Cerebellar nuclear complex (tissue), 1 donor: ENCODE measurements at places on chromosomes 4 and X.
A peak's percentile ranks its signal among the peaks of the same experiment; 100 is the strongest.

GRCh38 chr4:1351854-1352566, 5.0 kb downstream of the UVSSA start:
- no peak for DNase-seq

- no peak for DNase-seq
Observed at GRCh38 chrX:71184803-71185495, 38.1 kb upstream of the GJB1 start.

DNA sequence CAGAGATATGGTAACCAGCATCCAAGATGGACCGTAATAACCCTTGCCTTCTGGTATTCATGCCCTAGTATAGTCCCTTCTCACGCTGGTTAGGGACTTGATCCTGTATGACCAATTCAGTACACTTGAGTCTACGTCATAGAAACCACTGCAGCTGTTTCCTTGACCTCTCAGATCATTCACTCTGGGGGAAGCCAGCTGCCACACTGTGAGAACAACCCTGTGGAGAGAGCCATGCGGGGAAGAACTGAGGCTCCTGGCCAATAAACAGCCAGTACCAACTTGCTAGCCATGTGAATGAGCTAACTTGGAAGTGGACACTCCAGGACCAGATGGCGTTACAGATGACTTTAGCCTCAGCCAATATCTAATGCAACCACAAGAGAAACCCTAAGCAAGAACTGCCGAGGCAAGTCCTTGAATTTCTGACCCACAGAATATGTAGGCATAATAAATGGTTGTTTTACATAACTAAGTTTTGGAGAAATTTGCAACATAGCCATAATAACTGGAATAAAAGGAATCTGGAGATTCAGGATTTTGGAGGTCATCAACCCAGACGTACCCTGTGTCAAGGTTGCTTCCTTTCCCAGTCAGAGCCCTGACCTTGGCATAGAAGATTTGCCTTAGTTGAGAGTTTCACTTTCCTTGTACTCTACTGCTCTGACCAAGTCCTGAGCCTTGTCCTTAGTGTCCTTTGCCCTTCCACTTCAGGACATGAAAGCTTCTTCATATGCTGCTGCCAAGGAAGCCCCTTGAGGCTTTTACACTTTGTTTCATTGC, 87.3 kb upstream of the ZNF81 start:
- DNase-seq = peak; percentile 25

DNA sequence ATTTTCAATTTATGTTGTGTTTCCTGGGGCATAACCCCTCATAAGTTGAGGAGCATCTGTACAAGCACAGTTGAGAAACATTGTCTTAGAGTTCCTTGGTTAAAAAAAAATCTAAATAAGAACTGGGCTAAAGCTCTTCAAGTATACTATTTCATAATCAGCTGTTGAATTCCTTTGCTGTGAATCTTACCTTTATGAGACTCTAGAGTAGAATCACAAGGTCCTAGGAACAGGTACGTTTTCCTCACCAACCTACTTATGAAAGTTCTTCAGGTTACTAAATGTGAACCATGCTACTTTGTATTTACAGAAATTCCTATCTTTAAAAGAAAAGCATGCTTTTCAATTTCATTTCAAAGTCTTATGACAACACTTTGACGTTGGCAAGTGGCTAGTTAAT, 20.9 kb upstream of the SOD3 start:
- DNase-seq = no peak

DNA sequence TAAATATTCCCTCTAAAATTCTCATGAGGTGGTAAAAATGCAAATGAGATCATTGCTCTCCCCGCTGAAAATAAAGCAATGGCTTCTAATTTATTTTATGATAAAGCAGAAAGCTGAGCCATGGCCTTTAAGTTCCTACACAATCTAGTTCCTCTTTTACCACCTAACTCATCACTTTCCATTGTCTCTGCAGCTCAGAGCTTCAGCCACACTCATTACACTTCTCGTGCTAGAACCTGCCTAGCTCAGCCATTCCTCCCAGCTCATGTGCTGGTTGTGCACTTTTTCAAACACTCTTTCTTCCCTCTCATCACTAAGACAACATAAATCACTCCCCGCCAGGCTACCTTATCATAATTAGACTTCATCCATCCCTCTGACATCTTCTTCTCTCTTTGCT, 1112.1 kb upstream of the PRKX start:
- DNase-seq = no peak

DNA sequence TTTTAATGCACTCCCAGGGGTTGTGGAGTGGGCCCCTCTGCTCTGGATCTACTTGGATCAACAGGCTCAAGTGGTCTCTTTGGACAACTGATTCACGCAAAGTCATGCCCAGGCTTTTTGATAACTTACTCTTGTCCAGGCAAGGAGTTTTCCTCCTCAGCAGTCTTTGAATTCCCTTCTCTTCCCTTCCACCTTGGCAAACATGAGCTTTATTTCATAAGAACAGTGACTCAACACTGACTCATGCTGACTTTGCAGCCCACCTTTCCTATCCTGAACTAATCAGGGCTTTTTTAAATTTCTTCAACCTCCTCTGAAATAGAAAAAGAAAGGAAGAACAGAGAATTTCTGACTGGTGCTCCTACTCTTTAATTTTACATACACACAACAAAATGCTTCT, 132.1 kb upstream of the LDB2 start:
- no peak for DNase-seq

GRCh38 chrX:29012867-29013266, 425.6 kb downstream of the IL1RAPL1 start:
- DNase-seq = no peak

GRCh38 chrX:46341767-46342322, 203.4 kb downstream of the ZNF674 start:
- DNase-seq = no peak

GRCh38 chr4:176671532-176671931, 121.2 kb downstream of the VEGFC start:
- no peak for DNase-seq

DNA sequence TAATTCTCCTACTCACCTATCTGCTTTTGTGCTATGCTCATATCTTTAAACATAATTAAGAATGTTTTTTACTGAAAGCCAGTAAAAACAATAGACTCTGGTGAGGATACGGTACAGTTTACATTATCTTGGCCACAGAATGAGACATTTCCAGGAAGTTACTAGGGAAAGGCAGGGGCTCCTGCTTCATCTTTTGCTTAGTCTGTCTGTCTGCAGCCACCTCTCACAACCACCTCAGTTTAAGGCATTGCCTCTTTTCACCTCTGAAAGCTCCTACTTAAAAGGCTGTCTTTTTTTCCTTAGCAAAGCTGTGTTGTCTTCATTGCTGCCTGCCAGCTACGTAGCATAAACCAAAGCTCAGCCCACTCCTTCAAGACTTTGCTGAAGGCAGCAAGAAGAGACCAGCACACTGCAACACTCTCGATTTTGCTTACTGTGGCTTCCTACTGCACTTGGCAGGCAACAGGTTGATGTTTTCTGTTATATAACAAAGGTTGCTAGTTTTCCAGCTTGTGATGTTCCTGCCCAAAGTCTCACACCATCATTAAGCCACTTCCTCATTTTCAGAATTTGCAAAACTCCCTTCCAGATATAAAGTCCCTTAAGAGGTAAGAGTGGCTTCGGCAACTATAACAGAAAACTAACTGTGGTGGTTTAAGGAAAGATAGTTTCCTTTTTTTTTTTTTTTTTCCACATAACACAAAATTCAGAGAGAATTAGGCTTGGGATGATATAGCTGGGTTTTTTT, 432.9 kb downstream of the GRXCR1 start:
- DNase-seq = no peak

DNA sequence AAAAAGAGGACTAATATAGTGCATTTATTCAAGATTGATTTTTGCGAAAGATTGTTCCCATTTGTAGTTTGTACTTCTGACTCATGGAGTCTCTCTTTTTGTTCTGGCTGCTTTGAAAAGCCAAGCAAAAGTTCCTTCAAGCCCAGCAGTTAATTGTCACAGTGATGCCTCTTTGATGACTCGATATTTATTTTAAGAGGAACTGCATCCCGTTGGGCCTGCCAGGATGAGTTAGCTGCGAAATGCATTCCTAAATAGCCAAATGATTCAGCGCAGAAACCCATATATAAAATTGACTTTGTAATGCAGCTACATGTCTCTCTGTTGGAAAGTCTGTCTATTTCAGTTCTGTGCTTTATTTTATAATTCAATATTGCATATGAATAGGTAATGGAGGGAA, 295.1 kb downstream of the GBA3 start:
- DNase-seq = no peak
